Calu3 (cell line): ENCODE measurements at places on chromosomes 3 and 15.

DNA sequence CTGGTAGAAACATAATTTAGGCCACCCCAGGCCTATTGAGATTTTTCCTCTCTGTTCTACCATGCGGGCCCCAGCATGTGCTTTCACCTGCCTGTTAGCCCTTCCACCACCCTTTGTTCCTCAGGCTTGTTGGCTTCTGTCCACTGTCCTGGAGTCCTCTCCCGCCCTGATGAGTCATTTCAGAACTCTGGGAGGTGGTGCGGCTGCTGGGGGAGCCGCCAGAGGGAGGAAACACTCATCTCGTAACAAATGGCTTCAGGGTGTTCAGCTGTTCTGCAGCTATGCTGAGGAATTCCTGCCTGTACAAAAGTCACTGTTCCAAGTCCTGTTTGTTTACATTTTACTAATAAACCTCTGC, 36.3 kb downstream of the LRTM1 start:
- DNase-seq = peak; percentile 64

- DNase-seq = no peak
These were observed 186.9 kb downstream of the KLHL25 start for GRCh38 chr15:85607842-85608241.

- no peak for DNase-seq
These were observed 66.4 kb upstream of the GOLIM4 start for GRCh38 chr3:168162172-168162571.

- peak; percentile 95 for DNase-seq
These were observed 683 bp upstream of the UNC45A start for GRCh38 chr15:90934256-90934948.

DNA sequence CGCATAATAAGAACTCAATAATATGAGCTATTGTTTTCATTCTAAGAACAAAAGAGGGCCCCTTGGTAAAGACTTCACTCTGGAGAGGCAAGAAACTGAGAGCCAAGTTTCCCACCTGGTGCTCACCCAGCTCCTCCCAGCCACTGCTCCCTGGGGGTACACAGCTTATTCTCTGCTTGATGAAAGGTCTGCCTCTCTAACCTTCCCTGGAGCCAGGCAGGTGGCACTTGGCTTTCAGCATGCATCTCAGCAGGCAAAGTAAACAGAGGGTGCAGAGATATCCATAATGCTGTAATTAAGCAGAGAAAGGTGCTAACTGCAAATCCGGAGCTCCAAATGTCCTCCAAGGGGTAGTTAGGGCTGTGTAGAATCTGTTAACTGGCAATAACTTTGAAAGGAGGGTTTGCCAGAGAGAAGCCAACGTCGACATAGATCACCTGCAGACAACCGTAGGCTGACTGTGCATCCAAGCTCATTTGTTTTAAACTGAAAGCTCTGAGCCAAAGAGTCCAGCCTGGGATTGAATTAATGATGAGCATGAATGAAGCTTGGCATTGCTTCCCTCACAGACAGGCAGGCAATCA, 159.6 kb upstream of the PROK2 start:
- no peak for DNase-seq

- no peak for DNase-seq
These were observed 260.4 kb upstream of the GPR149 start for GRCh38 chr3:154690413-154690812.

DNA sequence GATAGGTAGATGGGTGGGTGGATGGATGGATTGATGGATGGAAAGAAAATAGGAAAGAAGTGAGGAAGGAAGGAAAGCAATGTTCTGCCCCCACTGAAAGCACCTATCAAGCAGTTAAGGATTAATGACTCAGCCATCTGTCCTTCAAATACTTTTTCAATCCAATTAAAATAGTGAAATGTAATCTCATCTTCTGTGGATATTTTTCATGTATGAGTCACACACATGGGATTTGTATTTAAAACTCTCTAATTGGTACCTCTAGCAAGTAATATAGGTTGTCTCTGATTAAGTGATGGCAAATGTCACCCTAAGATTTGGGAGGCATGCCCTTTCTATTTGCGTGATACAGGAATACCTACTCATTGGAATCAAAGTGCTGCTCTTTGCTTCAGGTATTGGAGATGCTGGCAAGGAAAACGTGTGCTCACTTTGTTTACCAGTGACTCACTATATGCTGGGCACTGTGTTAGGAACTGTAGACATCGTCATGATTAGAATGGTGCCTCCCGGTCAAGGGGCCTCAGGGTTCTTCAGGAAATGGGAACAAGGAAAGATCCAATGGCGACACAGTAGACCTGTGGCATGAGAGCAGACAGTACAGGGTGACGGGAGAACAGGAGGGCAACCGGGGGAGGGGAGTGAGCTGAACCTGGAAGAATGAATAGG, 230.1 kb downstream of the CLSTN2 start:
- DNase-seq = no peak

- DNase-seq = no peak
These were observed 3.5 kb downstream of the TBC1D23 start for GRCh38 chr3:100264242-100264641.
